HepG2 (cell line): ENCODE measurements at places on chromosomes 12 and 14.

GRCh38 chr14:58574623-58575022, 63.1 kb upstream of the DACT1 start:
- DNase-seq = no peak

GRCh38 chr12:92943482-92944250, 14.6 kb upstream of the EEA1 start:
- DNase-seq = peak; percentile 66

- DNase-seq = peak; percentile 49
These were observed 34.2 kb upstream of the KICS2 start for GRCh38 chr12:64256166-64256800.

DNA sequence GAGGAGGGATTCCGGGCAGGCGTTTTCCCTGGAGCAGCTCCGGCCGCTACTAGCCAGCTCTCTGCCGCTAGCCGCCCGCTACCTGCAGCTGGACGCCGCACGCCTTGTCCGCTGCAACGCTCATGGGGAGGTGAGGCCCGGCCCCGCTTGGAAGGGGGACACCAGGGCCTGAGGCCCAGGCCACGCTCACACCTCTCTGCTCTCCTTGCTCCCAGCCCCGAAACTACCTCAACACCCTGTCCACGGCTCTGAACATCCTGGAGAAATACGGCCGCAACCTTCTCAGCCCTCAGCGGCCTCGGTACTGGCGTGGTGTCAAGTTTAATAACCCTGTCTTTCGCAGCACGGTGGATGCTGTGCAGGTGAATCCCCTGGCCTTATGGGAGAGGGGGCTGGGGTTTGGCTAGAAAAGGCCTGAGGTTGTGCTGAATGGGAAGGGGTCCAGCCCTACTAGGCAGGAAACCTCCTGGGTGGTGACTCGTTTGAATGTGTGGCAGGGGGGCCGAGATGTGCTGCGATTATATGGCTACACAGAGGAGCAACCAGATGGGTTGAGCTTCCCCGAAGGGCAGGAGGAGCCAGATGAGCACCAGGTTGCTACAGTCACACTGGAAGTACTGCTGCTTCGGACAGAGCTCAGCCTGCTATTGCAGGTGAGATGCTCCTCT, 597 bp downstream of the RNF31 start:
- DNase-seq = no peak

- no peak for DNase-seq
These were observed 13.9 kb upstream of the DCD start for GRCh38 chr12:54662026-54662425.

DNA sequence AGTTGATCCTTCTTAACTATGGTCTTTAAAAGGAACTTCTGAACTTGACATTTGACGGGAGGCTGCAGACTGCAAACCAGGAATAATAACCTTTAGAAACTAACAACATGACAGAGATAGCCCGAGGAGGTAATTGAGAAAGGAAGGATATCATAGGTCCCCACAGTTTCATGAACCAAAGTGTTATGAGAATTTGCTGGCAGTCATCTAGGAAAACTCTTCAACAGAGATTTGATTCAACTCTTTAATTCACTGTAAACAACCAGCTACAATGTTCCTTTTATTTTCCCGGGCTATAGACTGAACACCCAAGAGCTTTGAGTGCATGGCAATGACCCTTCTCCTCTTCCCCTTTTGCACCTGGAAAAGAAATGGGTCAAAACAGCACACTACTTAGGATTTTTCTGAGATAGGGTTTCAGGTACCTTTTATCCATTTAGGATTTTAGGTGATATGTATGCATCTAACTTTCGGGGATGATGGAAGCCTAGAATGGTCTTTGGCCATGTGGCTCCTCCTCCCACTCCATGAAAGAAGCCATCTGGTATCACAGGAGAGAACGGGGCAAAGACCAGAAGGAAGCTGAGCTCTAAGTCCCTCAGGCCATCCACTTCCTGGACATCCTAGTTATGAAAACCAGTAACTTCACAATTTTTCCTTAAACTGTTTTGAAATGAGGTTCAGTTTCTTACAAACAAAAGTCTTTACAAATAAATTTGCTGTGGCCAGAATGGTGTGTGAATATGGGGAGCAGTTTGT, 23.0 kb downstream of the GLT8D2 start:
- DNase-seq = no peak

GRCh38 chr14:75647640-75648039, 13.0 kb downstream of the ERG28 start:
- no peak for DNase-seq

GRCh38 chr12:95709152-95709551, 81.4 kb downstream of the NTN4 start:
- DNase-seq = no peak

DNA sequence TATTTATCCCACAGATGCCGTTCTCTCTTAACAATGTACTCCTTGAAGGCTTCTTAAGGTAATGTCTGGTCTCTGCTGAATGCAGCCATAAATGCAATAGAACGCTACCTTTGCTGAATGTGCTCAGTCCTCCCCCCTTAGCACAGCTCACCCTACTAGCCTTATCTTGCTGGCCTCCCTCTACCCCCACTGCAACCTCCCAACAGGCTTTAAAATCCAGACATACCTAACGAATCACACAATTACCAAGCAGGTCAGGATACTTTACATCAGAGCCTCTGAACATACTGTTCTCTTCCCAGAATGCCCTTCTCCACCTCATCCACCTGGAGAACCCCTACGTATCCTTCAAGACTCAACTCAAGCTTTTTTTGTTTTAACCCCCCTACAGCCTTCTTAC, 51.0 kb upstream of the CRADD start:
- no peak for DNase-seq

DNA sequence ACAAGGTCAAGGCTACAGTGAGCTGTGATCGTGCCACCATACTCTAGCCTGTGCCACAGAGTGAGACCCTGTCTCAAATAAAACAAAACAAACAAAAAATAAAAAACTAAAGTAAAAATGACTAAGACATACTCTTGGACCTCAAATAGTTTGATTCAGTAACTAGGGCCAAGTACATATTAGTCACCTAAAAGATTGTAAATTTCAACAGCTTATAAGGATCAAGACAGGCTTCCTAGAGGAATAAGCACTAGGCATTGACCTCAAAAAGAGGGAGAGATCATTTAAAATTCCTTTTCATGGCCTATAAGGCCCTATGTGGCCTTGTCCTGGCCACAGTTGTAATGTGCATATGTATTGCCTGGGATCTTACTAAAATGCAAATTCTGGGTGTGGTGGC, 46.0 kb upstream of the CHST11 start:
- no peak for DNase-seq

- DNase-seq = peak; percentile 69
These were observed 74.3 kb downstream of the RFLNA start for GRCh38 chr12:124369055-124369826.

DNA sequence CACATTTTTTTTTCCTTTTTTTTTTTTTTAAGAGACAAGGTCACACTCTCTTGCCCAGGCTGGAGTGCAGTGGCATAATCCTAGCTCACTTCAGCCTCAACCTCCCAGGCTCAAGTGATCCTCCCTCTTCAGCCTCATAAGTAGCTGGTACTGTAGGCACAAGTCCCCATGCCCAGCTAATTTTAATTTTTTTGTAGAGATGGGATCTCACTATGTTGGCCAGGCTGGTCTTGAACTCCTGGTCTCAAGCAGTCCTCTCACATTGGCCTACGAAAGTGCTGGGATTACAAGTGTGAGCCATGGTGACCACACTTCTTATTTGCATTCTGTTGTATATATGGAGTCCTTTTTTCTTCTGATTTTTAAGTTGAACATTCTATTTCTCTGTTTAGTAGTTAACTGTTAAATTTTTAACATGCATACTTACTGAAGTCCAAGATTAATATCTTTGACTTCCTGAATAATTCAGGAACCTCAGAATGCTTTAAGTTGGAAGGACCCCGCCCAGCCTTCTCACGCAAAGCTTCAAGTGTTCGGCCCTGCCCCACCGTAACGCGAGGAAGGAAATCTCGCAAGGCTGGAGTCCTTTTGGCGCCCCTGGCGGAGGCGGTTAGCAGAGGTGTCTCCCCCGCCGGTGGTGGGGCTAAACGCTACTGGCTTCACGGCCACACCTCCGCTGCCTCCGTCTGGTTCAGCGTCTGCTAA, 21.6 kb downstream of the SPATS2 start:
- DNase-seq = no peak

- no peak for DNase-seq
These were observed 1.1 kb downstream of the AJUBA start for GRCh38 chr14:22981090-22981875.

GRCh38 chr12:107541001-107541705, 144.4 kb upstream of the PWP1 start:
- DNase-seq = no peak

DNA sequence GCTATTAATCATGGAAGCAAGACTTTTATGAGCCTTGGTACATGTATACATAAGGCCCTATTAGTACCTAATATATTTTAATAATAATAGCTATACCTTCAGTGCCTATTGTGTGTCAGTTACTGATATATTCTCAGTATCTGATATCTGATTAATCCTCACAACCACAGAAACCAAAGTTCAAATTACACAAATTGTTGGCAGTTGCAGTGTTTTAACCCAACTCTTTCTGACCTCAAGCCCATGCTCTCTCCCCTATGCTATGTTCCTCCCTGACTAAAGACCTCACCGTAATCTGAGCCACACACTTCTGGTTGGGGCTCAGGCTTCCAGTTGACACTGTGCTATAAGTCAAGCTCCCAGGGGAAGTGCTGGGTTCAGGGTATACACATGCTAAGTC, 214.4 kb downstream of the SPTSSA start:
- DNase-seq = no peak

DNA sequence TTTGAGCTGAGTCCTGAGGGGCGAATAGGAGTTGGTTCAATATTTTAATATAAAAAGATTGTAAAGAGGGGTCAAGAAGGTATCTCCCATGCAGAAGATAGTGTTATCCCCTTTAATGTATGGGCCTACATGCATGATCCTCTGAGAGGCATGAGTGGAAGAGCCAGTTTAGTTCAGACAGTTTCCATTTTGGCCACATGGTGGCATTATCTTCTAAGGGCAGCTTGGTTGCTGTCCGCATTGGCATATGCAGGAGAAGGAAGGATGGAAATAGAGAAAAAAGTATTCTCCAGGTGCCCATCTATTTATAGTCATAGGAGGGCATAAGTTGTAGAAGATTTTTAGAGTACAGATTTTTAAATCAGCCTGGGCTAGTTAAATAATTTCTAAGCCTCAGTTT, 5.4 kb downstream of the SAMD4A start:
- peak; percentile 41 for DNase-seq

- DNase-seq = no peak
These were observed 239.4 kb upstream of the TMTC1 start for GRCh38 chr12:30023186-30023585.

- DNase-seq = peak; percentile 70
These were observed 1.9 kb downstream of the ATXN2 start for GRCh38 chr12:111596985-111597830.

- no peak for DNase-seq
These were observed 50.9 kb downstream of the TRAF3 start for GRCh38 chr14:102828151-102828550.

GRCh38 chr14:33134975-33135374, 196.3 kb downstream of the NPAS3 start:
- no peak for DNase-seq

GRCh38 chr14:74932401-74932901, 9.4 kb upstream of the RPS6KL1 start:
- no peak for DNase-seq

GRCh38 chr14:60958146-60958545, 22.7 kb downstream of the TRMT5 start:
- DNase-seq = no peak

GRCh38 chr12:113854385-113855142, 111.6 kb downstream of the RBM19 start:
- DNase-seq = no peak

GRCh38 chr12:119201789-119202543, 23.2 kb downstream of the HSPB8 start:
- no peak for DNase-seq

DNA sequence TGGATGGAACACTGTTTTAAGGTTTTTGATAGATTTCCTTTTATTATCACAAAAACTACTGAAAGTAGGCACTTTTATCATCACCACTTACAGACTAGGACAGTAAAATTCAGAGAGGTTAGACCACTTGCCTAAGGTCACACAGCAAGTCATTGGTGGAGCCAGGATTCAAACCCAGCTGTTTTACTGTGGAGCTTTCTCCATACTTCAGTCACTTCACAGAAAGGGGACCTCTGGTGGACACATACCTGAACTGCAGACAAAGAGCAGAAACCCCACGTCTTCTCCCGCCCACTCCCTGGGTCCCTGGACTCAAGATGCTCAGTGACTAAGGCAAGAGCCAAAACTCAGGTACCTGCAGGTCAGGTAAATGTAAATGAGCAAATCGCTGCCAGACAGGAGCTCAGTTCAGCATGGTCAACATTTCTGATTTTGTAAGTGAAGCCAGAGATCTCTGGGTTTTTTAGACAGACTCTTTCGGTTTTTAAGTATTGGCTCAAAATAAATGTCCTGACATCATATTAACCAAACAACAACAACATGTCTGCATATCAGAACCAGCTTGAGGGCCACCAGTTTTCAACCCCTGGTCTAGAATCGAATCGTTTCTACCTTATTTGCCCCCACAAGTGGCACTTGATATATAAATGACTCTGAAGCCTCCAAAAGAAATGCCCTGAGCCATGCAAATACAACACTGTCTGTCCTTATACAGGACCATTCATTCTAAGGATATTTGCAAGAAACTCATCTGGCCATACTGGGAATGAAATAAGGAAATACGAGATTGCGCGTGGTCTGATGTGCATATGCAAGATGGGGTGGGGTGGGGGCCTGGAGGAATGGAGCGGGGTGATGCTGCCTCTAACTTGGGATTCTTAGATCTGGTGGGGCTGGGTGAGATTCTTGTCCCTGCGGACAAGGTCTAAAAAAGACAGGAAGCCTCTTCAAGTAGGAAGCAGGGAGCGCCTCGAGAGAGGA, 110.9 kb downstream of the KSR2 start:
- peak; percentile 35 for DNase-seq

DNA sequence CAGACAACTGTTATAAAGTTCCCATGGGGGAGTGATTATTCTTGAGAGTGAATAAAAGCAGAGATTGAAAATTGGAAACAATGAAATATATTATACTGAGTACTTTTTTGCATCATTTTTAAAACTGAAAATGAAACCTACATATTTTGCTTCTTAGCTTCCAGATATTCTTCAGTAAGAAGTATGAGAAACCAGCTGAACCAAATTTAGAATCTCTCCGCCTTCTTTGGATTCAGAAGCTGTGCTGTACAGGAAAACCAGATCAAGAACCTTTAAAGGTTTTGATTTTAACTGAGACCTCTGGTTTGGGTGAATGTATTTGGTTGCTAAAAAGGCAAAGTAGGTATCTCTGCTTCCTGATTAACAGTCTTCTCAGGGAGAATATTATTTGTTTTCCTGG, 109.4 kb downstream of the AKAP6 start:
- DNase-seq = no peak

- no peak for DNase-seq
These were observed 374.9 kb downstream of the EGLN3 start for GRCh38 chr14:33576014-33576413.

- no peak for DNase-seq
These were observed 43.0 kb upstream of the FUT8 start for GRCh38 chr14:65369560-65369959.

DNA sequence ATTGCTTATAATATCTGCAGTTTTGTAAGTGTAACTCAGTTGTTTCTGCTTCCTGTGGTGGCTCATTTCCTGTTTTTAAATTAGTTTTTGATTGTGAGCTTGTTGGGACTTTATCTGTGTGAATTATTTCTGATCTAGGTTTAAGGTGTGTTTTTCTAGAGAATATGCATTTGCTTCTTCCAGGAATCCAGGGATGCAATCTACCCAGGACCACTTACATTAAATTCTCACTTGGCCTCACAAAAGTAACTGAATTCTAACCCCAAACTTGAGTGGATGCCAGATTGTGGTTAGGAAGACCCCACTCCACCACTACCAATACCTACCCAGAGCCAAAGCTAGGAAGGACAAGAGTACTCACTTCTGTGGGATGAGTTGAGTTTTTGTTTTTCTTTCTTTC, 11.9 kb downstream of the STYX start:
- DNase-seq = no peak
